ENCODE measurements at places on chromosomes 16 and 17. TPM values are rescaled to one million over a fixed set of nuclear protein-coding genes. Genes with fewer than 3 reads are reported as not detected.

DNA sequence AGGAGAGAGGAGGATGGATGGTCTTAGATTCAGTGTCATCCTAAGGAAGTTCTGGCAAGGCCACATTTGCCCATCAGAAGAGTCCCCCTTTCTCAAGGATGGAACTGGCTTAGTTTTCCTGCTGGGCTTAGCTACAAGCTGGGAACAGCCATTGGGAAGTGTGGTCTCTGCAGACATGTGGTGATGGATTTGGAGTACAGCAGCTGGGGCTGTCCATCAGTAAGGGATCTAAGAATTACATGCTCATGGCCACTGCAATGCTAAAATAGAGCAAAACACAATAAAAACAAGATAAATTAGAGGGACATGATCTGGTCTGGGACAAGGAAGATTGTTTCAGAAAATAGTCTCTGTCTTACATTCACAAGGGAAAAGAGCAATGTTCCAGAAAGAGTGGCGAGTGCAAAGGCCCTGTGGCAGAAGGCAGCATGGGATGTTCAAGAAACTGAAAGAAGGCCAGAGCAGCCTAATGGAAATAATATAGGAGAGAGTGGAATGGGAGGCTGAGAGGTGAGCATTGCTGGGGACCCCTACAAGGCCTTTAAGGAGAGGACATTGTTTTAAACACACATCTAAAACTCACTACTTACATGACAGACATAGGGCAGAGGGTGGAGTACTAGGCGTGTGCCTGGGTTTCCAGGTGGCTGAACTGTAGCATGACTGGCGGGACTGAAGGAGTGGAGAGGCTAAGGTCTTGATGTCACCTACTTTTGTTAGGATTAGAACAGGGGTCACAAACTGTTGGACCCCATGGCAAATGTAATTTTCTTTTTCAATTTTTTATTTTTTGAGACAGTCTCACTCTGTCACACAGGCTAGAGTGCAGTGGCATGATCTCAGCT is 17.0 kb upstream of the TOX3 start:
- DNase-seq = no peak
- H3K4me3 ChIP-seq = no peak overlapping the region
- H3K27me3 ChIP-seq = no peaks in the 10 kb centered on the region
- H3K27ac ChIP-seq = no peak overlapping the region
- no peaks in the 10 kb centered on the region for H3K36me3 ChIP-seq

SLC12A3 gene
- not detected for total RNA-seq

GRCh38 chr17:82703036-82703745 is 4.7 kb upstream of the RAB40B start:
- no peak for DNase-seq
- H3K4me3 ChIP-seq = no peak overlapping the region
- H3K4me1 ChIP-seq = peaks cover 6% of the 10 kb centered on the region
- no peak overlapping the region for H3K27ac ChIP-seq
- H3K27me3 ChIP-seq = no peaks in the 10 kb centered on the region

DNA sequence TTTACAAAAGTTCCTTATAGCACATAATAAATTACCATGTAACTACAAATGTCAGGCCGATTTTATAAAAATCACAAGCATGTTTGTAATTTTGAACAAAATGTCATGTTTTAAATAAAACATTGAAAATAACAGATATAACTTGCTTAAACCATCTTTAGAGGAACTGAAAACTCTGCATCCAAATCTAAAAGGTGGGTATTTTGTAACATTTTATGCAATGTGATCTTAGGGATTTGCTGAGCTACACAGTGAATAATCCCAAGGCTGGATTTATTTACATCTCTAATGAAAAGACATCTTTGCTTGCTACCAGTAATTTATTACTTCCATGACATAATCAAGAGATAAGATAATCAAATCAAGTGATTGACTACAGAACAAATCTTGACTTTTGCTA is 47.5 kb downstream of the N4BP1 start:
- H3K4me1 ChIP-seq = peaks cover 58% of the 10 kb centered on the region
- H3K4me3 ChIP-seq = no peak overlapping the region
- H3K27me3 ChIP-seq = no peaks in the 10 kb centered on the region

Measured in activated CD4-positive, alpha-beta T cell treated with anti-CD3 and anti-CD28 coated beads, Interleukin-2, amount 10 ng/mL, durations not matched to agents 7 days and 5 days (primary cell).